HuH-7.5 (cell line): ENCODE measurements at places on chromosomes 5 and 9.

GRCh38 chr5:40958811-40959210 is 49.5 kb downstream of the C7 start:
- DNase-seq, result no peak

GRCh38 chr5:144102361-144102760 is 68.1 kb downstream of the YIPF5 start:
- DNase-seq, result no peak

DNA sequence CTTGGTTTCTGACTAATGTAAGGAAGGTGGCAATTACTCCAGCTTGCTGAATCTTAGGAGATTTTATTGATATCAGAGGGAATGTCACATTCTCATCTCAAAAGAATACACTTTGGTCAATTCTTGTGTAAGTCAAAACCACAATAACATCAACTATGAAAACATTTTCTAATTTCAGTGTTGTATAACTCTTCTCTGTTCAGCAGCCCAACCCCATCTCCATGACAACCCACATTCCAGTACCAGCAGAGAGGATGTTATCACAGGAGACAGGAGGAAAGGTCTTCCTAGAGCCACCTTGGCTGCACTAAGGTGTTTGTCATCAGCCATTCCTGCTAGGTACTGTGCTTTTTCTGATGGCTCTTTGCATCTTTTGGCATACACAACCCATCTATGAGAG is 529.1 kb upstream of the BRINP1 start:
- DNase-seq, result no peak

- DNase-seq, result no peak
These were observed 23.8 kb downstream of the C5 start for GRCh38 chr9:121026260-121026691.

- DNase-seq, result no peak
These were observed 43.7 kb downstream of the PHF2 start for GRCh38 chr9:93620041-93620506.

DNA sequence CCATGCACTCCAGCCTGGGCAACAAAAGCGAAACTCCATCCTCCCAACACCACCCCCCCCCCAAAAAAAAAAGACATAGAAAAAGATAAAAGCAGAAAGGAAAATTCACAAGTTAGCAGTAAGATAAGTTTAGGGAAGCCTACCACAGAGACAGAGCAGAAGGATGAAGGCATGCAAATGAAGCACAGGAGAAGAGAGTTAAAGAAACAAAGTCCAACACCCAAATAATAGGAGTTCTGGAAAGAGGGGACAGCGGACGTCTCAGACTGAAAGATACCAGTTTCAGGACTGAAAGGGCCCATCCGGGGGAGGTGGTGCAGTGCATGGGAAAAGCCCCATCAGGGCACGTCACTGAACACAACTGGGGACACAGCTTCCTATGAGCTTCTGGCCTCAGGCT is 54.3 kb downstream of the OTULIN start:
- no peak for DNase-seq

DNA sequence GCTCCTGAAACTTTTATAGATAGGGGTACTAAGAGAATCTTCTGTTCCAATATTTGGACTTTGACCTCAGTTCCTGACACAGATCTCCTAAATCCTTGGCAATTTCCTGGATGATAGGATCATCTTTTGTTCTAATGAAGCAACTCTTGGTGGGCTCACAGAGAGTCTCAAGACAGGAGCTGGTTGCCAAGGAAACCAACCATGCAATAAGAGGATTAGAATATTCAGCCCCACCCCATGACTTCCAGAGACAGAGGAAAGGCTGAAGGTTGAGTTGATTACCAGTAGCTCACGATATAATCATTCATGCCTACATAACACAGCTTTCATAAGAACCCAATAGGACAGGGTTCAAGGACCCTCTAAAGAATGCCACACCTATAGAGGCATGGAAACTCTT is 2050.2 kb upstream of the CDH6 start:
- no peak for DNase-seq

DNA sequence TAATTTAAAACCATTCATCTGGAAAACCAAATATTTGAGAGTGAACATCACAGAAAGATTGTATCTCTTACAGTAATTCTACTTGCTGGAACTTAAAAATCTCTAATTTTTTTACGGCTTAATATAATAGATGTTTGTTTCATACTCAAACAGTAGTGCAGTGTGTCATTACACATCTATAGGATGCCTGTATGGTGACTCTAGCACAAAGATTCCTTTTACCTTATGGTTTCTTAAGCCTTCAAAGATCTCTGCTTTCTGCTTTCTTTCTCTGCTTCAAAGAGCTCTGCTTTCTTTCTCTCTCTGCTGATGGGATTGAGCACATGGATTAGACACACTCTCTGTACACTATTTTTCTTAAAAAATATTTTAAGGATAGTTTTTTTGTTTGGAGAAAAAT is 374.0 kb upstream of the CDH9 start:
- DNase-seq, result no peak

DNA sequence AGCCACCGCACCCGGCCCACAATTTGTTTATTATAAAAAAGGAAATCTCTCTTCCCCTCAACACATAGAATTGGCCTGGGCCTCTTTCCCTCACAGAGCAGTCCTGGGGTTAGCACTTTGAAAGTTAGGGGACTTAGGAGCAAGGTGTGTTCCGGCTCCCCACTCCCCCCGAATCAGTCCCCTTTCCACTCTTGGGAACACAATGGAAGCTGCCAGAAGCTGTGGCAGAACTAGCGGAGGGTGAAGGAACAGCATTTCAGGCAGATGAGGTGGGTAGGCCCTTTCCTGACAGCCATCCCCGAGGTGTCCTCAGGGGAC is 16.4 kb upstream of the C5orf47 start:
- DNase-seq, result no peak

DNA sequence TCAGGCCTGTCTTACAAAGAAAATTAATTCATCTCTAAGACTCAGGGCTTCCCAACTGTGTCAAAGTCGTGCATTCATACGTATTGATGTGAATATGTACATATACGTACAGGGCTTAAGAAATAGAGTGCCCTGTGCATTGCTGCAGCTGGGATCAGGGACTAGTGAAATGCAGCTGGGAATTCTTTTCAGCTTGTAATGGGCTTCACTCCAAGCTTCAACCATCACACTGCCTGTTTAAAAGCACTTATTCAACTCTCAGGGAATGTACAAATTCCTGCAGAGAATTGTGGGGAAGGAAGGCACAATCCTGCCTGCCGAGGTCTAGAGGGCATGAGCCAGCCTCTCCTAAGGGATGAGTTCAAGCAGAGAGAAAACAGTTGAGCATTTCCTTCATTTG is 59.6 kb upstream of the MAN2A1 start:
- DNase-seq, result no peak

- DNase-seq, result no peak
These were observed 128.1 kb downstream of the STARD4 start for GRCh38 chr5:111384220-111384619.

DNA sequence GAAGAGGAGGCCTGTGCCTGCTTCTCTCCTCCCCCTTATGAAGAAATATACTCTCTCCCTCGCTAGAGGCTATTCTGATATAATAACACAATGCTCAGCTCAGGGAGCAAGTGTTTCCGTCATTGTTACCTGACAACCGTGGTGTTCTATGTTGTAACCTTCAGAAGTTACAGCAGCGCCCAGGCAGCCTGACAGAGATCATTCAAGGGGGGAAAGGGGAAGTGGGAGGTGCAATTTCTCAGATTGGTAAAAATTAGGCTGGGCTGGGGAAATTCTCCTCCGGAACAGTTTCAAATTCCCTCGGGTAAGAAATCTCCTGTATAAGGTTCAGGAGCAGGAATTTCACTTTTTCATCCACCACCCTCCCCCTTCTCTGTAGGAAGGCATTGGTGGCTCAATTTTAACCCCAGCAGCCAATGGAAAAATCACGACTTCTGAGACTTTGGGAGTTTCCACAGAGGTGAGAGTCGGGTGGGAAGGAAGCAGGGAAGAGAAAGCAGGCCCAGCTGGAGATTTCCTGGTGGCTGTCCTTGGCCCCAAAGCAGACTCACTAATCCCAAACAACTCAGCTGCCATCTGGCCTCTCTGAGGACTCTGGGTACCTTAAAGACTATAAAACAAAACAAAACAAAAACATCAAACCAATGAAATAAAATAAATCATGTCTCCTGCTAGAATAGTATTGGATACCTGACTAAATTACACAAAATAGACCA is 1.3 kb downstream of the TMEM174 start:
- no peak for DNase-seq

- no peak for DNase-seq
These were observed 107.4 kb upstream of the DMAC1 start for GRCh38 chr9:7906783-7907550.

GRCh38 chr9:90552317-90552716 is 90.3 kb downstream of the DIRAS2 start:
- no peak for DNase-seq

DNA sequence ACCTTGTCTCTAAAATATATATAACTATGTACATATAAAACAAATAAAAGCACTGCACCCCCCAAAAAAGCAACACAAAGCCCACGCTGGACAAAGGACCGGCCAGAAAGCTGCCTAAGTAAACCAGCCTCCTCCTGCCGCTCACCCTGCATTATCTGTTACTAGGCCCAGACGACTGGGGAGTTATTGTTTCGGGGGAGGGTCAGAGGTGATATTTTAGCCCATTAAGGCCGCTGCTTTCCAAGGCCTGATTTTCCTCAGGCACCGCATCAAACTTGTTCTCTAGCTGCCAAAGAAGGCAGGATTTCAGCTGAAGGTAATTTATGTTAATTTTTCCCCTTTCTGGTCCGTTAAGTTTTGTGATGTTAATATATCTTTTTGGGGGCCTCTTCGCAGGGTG is 44.0 kb upstream of the CTNNA1 start:
- no peak for DNase-seq

DNA sequence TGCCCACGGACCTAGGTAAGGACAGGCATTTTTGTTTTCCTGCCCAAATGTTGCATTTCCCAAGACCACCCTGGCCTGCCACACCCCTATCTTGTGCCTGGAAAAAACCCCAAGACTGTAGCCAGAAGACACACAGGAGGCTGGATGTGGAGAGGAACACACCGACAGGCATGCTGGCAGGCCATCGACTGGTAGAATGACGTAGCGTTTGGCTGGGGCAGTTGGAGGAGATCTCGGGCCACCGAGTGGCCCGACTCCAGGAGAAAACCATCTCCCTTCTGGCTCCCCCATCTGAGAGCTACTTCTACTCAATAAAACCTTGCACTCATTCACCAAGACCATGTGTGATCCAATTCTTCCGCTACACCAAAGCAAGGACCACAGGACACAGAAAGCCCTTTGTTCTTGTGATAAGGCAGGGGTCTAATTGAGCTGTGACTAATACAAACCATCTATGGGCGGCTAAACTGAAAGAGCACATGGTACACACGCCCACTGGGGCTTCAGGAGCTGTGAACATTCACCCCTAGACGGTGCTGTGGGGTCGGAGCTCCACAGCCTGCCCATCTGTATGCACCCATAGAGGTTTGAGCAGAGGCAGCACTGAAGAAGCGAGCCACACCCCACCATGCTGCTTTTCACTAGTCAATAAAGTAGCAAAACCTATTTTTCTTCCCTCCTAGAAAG is 38.9 kb upstream of the N4BP3 start:
- DNase-seq, result no peak
